CD4-positive, alpha-beta T cell treated with Interleukin-4 for 1 hour (primary cell): ENCODE measurements at places on chromosomes 12 and 14.

DNA sequence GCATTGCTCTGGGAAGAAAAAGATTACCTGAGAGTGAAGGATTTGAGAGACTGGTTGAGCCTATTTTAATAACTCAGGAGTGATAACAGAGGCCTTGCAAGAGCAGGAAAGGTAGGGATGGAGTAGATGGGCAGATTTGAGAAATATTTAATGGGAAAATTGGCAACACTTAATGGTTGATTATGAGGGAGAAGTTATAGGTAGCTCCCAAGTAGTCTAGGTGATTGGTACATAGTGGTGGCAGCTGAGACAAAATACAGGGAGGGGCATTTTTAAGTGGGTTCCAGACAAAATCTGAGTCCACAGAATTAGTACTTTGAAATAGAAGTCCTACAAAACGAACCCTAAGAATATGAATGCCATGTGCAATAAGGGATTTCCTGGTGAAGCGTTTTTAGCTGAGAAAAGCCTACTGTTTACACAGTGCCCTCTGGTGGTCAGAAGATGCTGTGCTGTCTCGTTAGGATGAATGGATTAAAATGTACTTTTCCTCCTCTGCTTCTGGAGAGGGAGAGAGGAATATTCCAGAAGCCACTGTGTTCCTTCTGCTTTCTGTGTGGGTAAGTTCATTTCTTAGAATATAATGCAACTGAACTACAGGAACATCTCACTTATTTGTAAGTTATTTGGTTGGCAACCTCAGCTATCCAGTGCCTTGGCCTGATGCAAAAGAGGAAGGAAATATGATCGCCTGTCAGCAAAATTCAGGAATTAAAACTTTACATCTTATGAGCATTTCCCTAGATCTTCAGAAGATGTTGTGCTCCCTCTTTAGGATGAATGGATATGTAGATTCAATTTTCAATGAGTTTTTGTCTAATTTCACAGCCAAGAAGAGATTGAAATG lies 6.5 kb downstream of the ZBTB1 start:
- peak; percentile 65 for DNase-seq

DNA sequence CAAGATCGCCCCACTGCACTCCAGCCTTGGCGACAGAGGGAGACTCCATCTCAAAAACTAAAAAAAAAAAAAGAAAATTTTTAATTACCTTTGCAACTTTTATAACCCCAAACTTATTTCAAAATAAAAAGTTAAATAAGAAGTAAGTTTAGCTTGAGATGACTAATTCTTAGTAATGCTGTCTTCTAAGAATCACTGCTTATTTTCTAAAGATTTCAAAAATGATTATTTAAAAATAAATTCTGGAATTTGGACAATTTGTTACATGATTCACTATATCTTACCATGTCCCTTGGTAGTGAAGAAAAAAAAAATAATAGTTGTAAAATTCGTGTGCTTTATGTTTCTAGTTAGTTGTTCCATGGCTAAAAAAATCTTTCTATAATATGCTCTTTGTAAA lies 11.6 kb upstream of the HECTD1 start:
- no peak for DNase-seq

DNA sequence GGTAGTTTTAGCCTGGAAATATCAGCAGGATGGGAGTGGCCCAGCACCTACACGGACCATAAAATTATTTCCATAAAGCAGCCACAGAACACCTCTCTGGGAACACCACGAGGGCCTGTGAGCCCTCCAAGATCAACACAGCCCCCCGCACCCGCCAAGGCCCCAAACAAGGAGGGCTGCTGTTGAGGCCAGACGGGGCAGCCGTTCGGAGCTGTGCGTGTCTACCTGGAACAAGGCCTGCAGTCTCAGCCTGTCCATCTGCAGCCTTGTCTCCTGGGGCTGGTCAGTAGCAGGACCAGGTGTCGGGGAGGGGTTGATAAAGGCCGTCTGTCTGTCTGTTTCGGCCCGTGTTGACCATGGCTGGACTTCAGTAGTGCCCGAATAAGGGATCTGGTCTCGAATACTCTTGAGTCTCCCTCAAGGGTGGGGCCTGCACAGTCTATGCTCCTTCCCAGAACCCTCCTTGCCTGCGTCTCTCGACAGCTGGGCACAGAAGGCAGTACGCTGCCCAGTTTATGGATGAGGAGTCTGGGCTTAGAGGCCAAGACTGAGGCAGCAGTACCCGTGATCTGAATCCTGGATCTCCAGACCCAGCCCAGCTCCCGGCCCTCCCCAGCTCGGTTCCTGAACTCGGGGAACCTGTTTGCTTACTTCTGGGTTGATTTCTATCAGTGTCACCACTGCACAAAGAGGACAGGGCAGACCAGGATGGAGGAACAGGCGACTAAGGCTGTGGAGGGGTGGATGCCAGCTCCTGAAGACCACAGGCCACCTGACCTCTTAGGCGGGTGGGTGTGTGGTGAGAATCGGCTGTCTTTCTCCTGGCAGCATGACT lies 23.1 kb upstream of the DLK1 start:
- no peak for DNase-seq

DNA sequence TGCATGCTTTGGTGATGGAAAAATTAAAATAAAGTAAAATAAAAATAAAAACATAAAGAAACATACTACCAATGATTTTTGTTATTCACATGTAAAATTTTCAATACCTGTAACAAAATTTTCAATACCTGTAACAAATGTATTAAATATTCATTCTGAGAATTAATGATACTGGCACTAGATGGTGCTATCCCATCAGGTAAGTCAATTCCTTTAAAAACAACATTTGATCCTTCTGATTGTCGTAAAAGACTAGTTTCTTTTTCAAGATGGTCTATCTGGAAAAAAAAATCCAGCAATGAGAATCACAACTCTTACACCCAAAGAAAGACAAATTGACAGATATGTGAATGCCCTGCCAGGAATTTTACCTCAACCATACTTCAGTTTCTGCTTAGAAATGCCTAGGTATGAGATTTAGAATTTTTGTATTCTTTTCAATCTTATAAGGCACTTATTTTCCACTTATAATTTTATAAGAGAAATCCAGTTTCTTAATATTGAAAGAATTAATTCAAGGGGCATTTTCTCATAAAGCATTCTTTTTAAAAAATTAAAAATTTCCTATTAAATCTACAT lies 30.7 kb downstream of the CEP290 start:
- no peak for DNase-seq

- DNase-seq = no peak
Observed at GRCh38 chr12:85955127-85955526, 81.0 kb downstream of the NTS start.

DNA sequence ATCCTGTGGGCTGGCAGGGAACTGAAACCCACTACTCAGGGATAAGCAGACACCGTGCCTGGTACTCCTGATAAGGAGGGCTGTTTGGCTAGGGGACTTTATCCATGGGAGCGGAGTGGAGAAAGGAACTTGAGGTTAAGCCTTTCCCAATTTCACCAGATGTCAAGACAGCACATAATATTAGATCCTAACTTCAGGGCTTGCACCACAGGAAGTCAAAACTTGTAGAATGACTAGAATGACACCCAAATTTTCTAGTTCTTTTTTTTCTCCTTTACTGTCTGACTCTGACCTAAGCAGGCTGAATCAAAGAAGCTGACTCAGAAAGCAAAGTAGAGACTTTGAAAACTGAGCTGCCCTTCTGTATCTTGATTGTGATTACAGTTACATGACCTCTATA lies 7.1 kb upstream of the CGRRF1 start:
- DNase-seq = no peak

- peak; percentile 48 for DNase-seq
Observed at GRCh38 chr14:21974741-21975140, 301.1 kb upstream of the OR4E1 start.

DNA sequence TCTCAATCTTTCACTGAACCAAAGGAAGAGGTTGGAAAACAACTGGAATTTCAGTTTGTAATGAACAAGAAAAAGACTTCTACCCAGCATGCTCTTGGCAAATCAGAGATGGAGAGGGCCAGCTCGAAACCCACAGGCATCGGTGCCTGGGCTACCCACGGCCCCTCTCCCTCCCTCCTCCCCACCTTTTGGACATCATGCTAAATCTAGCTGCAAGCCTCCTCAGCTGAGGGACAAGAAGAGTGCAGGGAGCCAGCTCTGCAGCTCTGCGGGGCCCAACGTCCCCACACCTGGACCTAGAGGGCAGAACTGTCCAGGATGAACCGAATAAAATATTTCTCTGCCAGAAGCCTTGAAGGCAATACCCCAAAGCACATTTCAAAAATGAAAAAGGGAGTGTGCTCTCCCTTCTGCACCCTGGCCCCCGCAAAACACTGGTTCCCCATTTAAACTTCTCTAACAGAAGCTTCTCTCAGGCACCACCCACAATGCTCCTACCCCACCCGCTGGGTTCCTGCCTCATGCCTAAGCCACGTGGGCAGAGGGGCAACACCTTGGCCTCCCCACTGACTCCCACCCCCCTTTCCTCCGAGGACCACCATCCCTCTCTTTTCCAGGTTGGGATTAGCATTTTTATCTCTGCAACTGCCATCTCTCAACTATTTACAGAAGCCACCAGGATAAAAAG lies 8.2 kb downstream of the CAMKK2 start:
- no peak for DNase-seq

GRCh38 chr12:227923-228845 lies 14.2 kb upstream of the SLC6A12 start:
- no peak for DNase-seq

GRCh38 chr14:24408764-24409163 lies 10.0 kb downstream of the NYNRIN start:
- DNase-seq = no peak

DNA sequence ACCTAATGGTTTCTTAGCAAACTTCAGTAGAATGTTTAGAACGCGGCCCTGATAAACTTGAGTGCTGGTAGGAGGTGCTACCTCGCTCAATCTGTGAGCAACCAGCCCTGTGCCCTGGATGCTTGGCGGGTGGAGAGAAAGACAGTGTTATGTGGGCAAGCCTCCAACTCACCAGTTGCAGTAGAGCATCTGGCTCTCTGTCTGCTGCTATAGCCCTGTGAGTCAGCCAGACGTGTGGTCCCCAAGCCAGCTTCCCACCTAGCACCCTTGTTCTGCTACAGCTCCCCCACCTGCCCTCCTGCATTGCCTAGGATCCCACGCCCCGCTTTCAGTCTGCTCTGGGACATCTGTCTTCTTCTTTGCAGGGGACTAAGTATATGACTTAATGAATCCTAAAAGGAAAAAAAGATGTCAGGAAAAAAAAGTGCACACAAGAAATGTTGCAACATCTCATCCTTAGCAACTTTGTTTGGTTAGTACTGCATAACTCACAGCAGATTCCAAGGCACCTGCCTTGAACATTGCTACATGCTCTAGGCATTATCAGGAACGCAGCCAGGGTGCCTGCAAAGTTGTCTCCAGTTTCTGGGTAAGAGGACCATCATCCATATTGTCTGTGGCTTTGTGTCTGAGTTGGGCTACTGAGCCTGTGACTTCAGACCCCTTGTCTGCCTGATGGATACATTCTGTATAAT lies 13.6 kb downstream of the SNRNP35 start:
- DNase-seq = no peak

- no peak for DNase-seq
Observed at GRCh38 chr12:66555113-66555512, 123.8 kb downstream of the GRIP1 start.

- no peak for DNase-seq
Observed at GRCh38 chr12:67980391-67980790, 8.9 kb upstream of the IFNG-AS1 start.

GRCh38 chr14:103710771-103711377 lies 4.4 kb downstream of the XRCC3 start:
- DNase-seq = no peak

- peak; percentile 23 for DNase-seq
Observed at GRCh38 chr12:132773077-132773955, 11.7 kb upstream of the ANKLE2 start.

GRCh38 chr12:38875586-38876228 lies 29.7 kb downstream of the CPNE8 start:
- no peak for DNase-seq

- DNase-seq = no peak
Observed at GRCh38 chr12:71981149-71981548, 42.5 kb downstream of the TPH2 start.

DNA sequence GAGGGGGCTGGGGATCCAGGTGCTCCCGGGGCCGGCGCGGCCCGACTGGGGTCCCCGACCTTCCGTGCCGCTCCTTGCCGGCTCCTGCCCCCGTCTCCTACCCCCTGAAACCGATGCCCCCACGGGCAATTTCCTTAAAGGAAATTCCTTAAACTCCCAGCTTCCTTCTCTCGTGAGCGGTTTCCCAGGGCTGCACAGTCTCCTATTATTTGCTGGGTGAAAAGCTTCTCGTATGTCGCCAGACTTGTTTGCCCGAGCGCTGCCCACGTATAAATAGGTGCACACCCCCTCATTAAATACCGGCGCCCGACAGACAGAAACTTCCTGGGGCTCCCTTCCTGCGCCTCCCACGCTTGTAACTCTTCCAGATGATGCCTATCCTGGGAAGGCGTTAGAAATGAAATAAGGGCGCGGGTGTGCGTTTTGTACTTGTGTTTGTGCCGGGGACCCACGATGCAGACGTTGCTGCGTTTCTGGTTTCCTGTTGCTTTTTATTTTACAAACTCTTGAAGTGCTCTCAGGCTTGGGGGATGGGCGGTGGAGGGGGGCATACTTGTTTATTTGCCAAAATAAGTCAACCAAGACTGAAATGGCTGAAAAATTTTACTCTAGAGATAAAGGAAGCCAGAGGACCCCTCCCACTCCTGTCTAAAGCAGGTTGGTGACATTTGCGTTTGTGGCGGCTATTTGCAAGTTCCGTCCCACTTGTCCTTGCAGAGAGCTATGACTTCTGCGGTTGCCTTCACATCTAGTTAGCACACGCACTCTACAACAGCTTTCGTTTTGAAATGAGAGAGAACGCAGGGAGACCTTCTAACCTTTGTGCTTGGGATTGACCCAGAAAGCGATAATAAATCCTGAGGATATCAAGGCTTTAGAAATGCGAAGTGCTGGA lies 1.0 kb downstream of the HIP1R start:
- peak; percentile 51 for DNase-seq

- no peak for DNase-seq
Observed at GRCh38 chr12:109385339-109386058, 37.8 kb downstream of the MYO1H start.

- DNase-seq = no peak
Observed at GRCh38 chr14:57897144-57897748, 31.4 kb upstream of the SLC35F4 start.

GRCh38 chr12:27644158-27644845 lies 51.9 kb upstream of the REP15 start:
- no peak for DNase-seq
